ENCODE measurements at places on chromosomes 2 and 18. TPM values are rescaled to one million over a fixed set of nuclear protein-coding genes. Genes with fewer than 3 reads are reported as not detected.

Gene MAB21L4
- total RNA-seq = not detected

- DNase-seq = no peak
Observed at GRCh38 chr2:128754246-128754724, 435.6 kb upstream of the HS6ST1 start.

- no peak for DNase-seq
Observed at GRCh38 chr2:13106302-13106701, 389.6 kb downstream of the TRIB2 start.

- no peak for DNase-seq
Observed at GRCh38 chr2:129092956-129093355, 774.3 kb upstream of the HS6ST1 start.

GRCh38 chr2:2108189-2108588 lies 222.9 kb downstream of the MYT1L start:
- DNase-seq = no peak

- peak; percentile 4 for DNase-seq
Observed at GRCh38 chr2:225600444-225600843, 200.9 kb downstream of the NYAP2 start.

GRCh38 chr2:38454081-38454480 lies 77.0 kb upstream of the ATL2 start:
- no peak for DNase-seq

- no peak for DNase-seq
Observed at GRCh38 chr2:158002079-158002478, 99.6 kb upstream of the UPP2 start.

DNA sequence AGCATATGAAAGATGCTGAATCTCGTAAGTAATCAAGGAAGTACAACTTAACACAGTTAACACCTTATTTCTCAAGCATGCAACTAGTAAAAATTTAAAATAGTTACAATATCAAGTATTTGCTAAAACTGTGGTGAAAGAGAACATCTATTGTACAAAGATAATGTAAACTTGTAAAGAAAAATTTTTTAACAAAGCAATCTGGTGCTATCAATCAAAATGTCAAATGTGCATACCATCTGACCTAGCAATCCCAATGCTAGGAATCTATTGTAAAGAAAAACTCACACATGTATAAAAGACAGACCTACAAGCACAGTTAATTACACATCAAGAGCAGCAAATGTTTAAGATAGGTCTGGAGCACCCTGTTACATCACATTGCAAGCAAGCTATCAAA lies 90.1 kb downstream of the SLC66A3 start:
- DNase-seq = no peak

- peak; percentile 71 for DNase-seq
Observed at GRCh38 chr2:235500761-235501672, 7.2 kb downstream of the AGAP1 start.

DNA sequence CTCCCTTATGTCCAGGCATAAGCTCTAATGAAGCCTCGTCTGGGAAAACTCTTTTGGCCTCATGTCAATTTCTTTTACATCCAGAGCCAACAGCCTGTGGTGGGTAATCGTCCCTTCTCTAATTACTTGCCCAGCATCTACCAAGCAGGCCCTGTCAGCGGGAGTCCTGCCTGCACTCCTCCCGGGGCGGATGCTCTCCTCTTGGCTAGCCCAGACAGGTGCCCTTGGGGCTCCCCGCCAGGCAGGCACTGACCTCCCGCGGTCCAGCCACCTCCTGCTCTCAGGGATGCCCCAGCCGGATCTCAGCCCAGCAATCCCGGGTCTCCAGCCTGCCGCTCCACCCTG lies 74.2 kb downstream of the NCAPH start:
- DNase-seq = no peak

Gene SPATA3
- total RNA-seq = not detected

DNA sequence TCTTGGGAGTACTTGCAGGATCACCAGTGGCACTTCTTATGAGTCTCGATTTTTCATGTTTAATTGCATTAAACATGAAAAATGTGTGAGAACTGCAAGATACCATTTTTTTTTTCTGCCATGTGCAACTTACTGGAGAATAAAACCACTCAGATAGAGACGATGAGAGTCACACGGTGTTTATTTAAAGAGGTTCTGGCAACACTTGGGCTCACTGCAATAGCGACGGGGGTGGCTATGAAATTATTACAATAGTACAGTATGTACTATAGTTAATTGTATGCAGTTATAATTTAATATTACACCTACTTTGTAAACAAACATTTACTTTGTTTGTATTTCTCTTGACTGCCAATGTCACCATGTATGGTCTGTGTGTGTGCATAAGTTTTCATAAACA lies 479.8 kb downstream of the NUP35 start:
- no peak for DNase-seq

GRCh38 chr2:231605607-231606091 lies 13.0 kb downstream of the TEX44 start:
- DNase-seq = no peak

Gene ADCYAP1
- not detected for total RNA-seq

Gene SERPINB3
- total RNA-seq = not detected

DNA sequence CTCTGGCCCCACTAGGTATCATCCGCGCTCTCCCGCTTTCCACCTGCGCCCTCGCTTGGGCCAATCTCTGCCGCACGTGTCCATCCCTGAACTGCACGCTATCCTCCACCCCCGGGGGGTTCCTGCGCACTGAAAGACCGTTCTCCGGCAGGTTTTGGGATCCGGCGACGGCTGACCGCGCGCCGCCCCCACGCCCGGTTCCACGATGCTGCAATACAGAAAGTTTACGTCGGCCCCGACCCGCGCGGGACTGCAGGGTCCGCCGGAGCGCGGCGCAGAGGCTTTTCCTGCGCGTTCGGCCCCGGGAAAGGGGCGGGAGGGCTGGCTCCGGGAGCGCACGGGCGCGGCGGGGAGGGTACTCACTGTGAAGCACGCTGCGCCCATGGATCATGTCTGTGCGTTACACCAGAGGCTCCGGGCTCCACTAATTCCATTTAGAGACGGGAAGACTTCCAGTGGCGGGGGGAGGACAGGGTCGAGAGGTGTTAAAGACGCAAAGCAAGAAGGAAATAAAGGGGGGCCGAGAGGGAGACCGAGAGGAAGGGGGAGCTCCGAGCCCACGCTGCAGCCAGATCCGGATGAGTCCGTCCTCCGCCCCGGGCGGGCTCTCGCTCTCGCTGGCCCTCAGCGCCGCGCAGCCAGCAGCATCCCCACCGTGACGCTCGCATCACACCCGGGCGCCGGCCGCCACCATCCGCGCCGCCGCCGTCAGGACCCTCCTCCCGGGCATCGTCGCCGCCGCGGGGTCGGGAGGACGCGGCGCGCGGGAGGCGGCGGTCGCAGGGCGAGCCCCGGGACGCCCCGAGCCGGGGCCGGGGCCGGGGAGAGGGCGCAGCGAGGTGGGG lies 664 bp downstream of the NETO1 start:
- DNase-seq = no peak

DNA sequence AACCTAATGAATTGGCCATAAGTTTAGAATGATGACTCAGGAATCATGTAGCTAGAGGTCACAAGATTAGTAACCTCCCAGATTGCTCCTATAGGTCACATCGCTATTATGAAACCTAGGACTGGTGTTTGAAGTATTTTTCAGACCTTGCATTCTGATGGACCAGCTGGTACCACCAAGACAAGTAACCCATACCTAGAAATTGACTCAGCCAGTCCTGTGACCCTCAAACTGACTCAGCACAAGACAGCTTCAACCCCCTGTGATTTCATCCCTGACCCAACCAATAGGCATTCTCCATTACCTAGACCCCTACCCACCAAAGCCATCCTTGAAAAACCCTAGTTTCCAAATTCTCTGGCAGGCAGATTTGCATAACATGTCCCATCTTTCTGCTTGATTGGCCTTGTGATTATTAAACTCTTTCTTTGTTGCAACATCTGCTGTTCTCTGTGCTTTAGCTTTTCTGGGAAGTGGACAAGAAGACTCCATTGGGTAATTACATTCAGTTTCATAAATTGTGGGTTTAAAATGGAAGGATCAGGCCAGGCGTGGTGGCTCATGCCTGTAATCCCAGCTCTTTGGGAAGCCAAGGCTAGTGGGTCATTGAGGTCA lies 254.9 kb downstream of the IRS1 start:
- DNase-seq = peak; percentile 61

Gene CROCC2
- not detected for total RNA-seq

DNA sequence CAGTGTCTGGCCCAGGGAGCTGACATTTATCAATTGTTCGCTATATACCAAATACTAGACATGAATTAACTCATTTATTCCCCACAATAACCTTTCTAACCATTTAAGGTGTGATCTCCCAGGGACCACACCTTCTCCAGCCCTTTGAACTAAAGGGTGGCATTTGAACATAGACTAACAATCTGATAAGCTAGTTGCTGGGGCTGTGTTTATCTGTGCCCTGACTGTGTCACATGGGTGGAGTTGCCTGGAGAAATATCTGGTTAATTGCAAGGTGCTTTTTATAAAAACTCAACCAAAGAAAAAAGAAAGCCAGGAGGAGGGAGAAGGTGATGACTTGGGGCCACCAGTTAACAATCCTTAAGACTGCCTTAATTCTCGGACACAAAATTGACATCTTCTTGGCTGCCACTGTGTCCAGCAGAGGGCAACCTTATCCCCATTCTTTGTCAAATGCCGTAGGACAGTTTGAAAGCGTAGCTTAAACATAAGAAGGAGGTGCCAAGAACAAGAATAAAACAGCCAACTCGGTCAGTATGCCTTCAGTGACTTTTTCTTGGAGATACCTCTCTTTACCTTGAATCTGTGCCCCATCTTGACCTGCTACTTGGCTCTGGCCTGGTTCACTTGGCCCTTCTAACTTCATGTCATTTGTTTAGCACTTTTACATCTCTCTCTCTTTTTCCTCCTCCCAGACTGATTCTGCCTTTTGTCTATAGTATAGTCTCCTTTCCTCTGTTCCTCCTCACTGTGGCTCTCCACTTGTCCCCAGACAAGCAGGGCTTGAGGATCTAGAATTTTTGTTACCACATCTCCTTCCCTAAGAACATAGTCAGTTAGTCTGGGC lies 183.4 kb downstream of the MYO3B start:
- DNase-seq = peak; percentile 50

GRCh38 chr2:215536510-215536909 lies 100.6 kb upstream of the FN1 start:
- DNase-seq = peak; percentile 25

DNA sequence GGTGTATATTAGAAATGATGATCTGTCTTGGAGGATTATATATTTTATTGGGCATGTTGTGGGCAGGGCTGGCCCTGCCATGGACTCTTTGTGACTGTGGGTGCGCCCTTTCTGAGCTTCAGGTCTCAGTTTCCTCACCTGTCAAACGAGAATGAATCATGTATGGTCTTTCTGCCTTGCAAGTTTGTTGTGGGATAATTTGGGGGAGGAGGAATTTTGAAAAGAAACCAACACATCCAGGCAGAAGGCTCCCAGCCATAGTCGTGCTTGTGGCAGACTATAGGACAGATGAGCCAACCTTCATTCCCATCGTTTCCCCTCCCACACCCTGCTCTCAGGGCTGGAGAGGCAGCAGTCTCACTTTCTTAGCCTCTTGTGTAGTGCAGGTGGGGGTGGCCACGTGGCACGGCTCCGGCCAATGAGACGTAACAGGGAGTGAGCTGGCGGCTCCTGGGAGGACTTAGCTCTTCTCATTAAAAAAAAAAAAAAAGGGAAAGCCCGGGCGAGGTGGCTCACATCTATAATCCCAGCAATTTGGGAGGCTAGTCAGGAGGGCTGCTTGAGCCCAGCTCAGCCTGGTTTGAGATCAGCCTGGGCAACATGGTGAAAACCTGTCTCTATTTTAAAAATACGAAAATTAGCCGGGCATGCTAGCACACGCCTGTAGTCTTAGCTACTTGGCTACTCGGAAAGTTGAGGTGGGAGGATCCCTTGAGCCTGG lies 63.1 kb downstream of the RHOB start:
- peak; percentile 49 for DNase-seq

GRCh38 chr18:68759308-68759707 lies 38.6 kb upstream of the CCDC102B start:
- DNase-seq = no peak

Gene GALM
- total RNA-seq = 24.2 TPM

Gene SERPINB12
- total RNA-seq = not detected

- peak; percentile 99 for DNase-seq
Observed at GRCh38 chr2:233426619-233427342, 72.5 kb downstream of the DGKD start.

- no peak for DNase-seq
Observed at GRCh38 chr2:120859128-120859527, 123.5 kb downstream of the GLI2 start.

DNA sequence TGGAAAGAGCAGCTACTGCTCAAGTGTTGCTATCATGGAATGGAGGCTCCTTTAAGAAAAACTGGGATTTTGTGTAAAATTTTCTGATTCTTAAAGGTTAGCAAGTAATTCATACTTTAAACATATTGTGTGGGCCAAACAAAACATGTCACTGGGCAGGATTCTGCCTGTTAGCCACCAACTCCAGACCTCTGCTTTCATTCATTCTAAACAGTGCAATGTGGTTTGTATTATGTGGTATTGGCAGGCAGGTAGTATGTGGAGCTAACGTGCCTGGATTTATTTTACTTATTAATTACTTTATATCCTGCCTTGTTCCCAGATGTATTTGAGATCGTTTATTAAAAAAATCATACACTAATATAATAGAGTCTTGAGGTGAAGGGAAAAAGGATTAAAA lies 1521.3 kb upstream of the ACVR2A start:
- peak; percentile 16 for DNase-seq

- DNase-seq = peak; percentile 72
Observed at GRCh38 chr2:207167099-207167923, 1.6 kb upstream of the KLF7 start.

Gene HOXD8
- not detected for total RNA-seq

Gene ZCCHC2
- 3.6 TPM for total RNA-seq

- DNase-seq = peak; percentile 71
Observed at GRCh38 chr18:31512203-31512764, 14.3 kb downstream of the DSG2 start.

- no peak for DNase-seq
Observed at GRCh38 chr18:70228536-70228935, 23.0 kb upstream of the RTTN start.

GRCh38 chr18:77062518-77063003 lies 70.0 kb downstream of the MBP start:
- peak; percentile 48 for DNase-seq
